ENCODE measurements at places on chromosomes 5 and 9.

GRCh38 chr5:107466233-107466769 is 204.4 kb downstream of the EFNA5 start:
- no peak for DNase-seq

DNA sequence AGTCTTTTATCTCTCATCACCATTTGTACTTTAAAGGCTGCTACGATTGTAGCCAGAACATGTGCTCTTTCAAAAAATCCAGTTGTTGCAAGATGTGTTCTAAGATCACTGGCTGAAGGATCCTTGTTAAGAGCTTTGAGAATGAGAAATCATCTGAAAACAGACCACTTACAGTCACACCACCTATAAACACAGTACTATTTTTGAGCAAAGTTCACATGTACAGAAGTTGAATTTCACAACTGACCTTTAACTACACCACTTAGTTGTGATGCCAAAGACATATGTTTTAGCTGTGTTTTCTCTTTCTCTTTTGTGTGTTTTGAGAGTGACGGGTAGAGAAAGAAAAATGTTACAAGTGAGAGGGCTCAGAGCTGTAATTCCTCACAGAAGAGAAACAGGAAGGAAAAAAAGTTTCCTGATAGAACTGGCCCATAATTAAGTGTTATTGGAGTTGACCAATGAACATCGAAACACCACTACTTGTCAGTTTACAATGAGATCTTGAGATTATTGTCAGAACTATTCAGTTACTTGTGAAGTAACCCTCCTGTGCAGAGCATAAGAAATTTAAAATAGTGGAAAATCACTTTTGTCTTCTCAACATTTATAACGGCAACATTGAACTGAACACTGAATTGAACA is 245.4 kb downstream of the MLLT3 start:
- no peak for DNase-seq

DNA sequence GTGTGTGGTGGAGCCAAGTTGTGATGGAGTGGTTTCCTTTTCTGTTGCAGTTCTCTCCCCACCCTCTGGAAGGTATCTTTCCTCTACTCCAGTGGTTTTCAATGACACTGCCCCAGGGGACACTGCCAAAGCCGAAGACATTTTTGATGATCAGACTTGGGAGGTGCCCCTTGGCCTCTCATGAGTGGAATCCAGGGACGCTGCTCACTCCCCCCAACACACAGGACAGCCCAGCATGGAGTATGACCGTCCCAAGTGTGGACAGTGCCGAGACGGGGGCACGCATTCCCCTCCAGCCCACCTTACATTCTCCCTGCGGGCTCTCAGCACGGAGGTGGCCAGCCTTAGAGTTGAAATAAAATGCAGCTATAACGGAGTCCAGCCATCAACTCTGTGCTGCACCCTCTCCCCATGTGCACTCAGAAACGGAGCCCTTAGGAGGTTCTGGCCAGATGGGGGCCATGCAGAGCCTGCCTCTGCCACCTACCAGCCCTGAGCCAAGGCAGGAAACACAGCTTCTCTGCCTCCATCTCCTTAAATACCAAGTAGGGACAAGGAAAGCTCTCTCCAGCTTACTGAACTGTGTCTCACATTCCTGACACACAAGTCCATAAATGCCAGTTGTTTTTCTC is 150.8 kb downstream of the ROR2 start:
- no peak for DNase-seq

- no peak for DNase-seq
Measured at GRCh38 chr5:88396751-88397281, 128.2 kb upstream of the TMEM161B start.

GRCh38 chr5:26553079-26553478 is 485.3 kb downstream of the CDH9 start:
- DNase-seq: no peak

DNA sequence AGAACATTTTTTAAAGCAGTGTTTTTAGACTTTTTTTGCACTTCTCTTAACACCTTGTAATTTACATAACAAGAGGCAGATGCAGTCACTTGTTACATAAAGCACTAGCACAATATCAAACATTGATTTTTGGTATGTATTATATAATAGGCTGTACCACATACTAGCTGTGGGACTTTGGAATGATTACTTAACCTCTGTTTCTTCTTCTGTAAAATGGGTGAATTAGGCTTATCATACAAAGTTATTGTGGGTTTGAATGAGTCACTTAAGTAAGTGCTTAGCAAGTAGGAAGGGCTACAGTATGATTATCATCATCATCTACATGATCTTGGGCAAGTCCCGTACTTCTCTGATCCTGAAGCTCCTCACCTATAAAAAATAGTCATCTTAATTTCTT is 2.1 kb downstream of the FAM81B start:
- DNase-seq: no peak

- no peak for DNase-seq
Measured at GRCh38 chr9:37917313-37917731, 13.4 kb upstream of the SLC25A51 start.

GRCh38 chr5:79846198-79846521 is 144.9 kb downstream of the MTX3 start:
- no peak for DNase-seq

DNA sequence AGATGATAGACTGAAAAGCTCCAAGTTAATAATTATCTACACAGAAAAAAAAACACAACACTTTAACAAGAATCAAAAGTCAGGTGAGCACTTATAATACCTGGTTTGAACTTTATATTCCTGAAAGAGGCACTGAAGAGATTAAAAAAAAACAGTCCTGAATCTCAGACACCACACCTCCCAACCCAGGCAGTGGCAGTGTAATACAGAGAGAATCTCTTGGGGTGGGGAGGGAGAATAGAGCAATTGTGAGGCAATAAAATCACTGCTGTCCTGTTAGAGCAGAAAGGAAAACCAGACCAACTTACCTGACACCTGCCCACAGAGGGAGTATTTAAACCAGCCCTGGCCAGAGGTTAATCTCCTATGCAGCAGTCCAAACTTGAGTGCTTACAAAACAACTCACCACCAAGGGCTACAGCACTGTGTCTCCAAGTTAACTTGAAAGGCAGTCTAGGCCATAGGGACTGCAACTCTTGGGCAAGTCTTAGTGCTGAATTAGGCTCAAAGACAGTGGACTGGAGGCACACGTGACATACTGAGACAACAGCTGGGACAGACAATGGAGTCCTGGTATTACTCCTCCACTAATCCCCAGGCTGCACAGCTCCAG is 54.2 kb downstream of the SLCO4C1 start:
- no peak for DNase-seq

GRCh38 chr5:18497089-18497488 is 862.8 kb downstream of the TAF11L14 start:
- no peak for DNase-seq

DNA sequence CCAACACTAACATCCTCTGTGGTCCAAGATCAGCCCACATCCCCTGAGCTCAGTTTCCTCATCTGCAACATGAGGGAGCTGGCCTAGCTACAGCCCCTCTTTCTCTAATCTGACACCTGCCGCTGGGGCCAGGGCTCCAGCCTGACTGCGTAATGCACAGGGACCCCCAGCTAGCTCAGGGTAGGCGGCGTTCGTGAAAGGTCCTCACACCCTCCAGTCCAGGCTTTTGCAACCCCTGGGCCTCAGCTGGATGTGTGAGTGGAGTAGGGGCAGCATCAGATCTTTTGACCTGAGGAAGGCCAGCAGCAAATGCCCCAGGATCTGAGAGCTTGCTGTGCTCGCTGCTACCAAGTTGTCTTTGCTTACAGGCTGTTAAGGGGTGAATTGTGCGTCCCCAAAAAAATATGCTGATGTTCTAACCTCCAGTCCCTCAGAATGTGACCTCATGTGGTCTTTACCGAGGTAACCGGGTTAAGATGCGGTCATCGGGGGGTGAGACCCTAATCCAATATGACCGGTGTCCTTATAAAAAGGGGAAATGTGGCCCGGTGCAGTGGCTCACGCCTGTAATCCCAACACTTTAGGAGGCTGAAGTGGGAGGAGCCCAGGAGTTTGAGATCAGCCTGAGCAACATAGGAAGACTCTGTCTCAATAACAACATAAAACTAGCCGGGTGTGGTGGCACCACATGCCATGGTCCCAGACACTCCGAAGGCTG is 47.8 kb downstream of the PLPP7 start:
- DNase-seq: no peak

GRCh38 chr5:2757563-2758351 is 6.3 kb upstream of the IRX2 start:
- no peak for DNase-seq

DNA sequence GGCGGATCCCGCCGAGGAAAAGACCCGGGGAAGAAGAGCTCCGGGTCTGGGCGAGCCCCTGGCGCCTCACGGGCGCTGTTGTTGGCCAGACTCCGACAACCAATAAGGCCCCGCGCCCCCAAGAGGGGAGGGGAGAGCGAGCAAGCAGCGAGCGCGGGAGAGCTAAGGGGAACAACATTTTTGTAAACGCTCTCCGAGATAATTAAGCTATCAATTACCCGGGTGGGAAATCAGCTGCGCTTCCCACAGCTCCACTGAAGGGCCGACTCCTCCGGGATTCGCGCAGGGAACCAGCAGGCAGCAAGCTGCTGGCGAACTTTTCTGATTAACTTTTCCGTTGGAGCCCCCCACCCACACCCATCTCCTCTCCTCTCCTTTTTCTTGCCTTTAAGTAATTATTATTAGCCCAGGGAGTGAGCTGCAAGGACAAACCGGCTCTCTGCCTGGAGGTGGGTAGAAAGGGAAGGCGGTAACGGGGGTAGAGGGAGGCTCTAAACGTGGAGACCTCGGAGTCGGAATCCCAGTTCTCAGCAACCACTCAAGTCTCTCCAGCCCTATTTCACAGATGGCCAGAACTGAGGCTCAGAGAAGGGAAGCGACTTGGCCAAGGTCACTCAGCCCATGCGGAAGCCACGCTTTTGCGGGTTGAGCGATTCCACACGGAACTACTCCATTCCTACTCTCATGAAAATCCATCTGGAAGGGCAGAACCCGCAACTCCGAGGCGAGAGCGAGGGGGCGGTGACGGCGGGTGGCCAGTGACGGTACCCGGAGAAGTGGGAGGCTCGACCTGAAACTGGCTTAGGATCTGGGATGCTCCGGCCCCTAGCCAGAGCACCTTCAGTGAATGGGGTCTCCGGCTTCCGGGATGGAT is 1.3 kb downstream of the ASTN2 start:
- DNase-seq: peak; percentile 36

GRCh38 chr9:109269081-109269480 is 51.8 kb downstream of the EPB41L4B start:
- DNase-seq: no peak

DNA sequence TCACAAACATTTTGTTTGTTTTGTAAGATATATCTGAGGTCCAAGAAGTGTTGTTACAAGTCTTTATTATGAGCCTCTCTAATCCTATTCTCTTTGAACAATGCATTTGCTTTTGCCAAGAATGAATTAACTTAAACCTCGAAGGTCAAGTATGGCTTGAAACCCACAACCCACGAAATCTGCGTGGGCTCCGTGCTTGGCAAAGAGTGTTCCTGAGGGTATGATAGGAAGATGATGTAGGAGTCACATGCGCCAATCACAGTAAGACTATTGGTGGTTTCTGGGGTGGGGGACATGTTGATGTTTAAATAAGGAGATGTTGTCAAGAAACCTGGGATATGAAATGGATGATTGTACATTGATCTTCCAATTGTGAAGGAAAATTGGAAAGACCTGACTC is 330.8 kb upstream of the RFX3 start:
- no peak for DNase-seq

DNA sequence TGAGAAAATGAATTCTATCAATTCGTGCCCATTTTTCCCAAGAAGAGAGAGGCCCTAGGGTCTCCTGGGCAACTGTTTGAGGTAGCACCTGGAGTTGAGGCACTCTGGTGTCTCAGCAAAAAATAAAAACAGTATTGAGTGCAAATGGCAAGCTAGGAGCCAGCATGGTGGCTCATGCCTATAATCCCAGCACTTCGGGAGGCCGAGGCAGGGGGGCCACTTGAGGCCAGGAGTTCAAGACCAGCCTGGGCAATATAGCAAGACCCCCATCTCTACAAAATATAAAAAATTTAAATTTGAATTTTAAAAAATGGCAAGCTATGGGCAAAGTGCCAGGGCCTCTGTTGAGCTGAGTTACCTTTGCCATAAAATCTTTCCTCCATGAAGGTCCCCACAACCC is 136.0 kb downstream of the CDK5RAP2 start:
- DNase-seq: no peak

DNA sequence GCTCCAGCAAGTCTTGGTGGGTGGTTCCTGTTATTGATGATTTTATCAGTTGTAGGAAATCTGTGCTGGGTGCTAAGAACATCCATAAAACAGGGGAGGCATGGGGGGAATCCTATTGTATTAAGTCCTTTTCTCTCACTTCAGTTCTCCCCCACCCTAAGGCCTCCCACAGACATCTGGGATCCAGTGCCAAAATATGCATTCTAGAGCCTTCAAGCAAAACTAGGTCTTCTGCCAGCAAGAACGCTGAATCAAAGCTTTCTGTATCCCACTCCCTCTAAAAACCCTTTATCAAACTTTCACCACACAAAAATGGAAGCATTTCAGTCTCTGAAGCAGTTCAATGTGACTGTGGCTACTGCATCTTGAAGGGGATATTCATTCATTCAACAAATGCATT is 281.9 kb downstream of the GAS1 start:
- no peak for DNase-seq

DNA sequence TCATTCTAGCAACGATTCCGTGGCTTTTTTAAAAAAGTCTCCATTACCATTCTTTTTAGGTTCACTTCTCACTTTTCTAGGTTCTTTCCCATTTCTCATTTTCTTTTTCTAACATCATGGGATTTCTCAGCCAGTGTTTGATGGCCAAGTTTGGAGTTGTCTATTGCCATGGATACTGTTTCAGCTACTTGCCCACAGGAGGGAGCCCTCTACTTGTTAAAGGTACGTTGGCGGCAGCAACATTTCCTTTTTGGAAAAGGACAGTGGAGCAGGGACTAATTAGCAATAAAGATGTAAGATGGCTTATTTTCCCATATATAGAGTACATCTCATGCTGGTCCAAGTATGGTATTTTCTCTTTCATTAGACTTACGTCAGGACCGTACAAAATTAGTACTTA is 2257.5 kb upstream of the C9orf72 start:
- DNase-seq: no peak

GRCh38 chr5:9567039-9567438 is 21.2 kb upstream of the SEMA5A start:
- DNase-seq: no peak

DNA sequence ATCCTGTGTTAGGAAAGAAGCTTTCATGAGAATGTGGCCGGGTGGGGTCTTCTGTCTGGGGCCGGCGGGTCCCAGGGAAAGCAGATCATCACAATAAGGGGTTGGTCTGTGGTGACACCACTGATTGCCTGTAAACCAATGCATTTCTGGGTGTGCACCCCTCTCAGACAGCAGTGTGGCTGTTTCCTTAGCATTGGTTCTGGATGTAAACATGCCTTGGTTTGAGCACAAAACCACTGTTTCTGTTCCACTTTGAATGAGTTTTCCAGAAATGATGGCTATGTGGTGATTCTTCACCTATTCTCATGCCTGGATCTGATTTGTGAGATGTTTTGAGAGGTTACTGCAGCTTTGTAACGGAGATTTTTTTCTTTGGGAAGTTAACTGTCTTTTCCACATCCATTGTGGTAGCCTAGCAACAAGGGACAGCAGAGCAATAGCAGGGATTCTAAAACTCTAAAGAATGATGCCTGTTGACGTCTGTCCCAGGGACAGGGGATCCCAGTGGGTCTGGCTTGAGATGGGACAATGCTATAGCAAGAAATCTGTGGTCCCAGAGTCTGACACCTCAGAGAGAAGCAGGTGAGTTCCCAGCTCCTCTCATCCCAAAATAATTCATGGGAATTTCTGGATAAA is at the start of gene CCDC192:
Gene CCDC192, plus strand, starts transcription at position 466 of the 636 bp plus-strand sequence. Its CDS starts 55 bp downstream, at position 521.
- DNase-seq: no peak

Data from GM13976 (cell line).